Stimulated activated CD8-positive, alpha-beta memory T cell treated with anti-CD3 and anti-CD28 coated beads, Interleukin-7, amount 100 ng/mL, for 4 hours (primary cell): ENCODE measurements at places on chromosomes 5 and 9.

DNA sequence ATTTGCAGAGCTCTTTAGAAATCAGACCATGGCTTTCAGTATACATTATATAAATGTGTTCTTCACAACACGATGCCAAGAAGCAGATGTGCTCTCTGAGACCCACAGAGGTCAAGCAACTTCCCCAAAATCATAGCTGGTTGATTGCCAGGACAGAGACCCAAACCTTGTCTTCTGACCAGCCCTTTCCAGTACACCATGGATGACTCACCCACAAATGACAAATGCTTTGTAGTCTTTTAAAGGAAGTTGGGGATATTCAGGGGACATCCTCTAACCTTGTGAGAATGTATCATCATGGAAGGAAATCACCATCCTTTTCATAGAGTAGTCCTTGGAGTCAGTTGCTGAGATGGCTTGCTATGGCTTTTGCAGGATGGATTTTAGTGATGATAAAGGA is 30.1 kb downstream of the ZNF462 start:
- no peak for DNase-seq

- peak; percentile 24 for DNase-seq
Measured at GRCh38 chr5:115543365-115544042, 1.1 kb downstream of the FEM1C start.

DNA sequence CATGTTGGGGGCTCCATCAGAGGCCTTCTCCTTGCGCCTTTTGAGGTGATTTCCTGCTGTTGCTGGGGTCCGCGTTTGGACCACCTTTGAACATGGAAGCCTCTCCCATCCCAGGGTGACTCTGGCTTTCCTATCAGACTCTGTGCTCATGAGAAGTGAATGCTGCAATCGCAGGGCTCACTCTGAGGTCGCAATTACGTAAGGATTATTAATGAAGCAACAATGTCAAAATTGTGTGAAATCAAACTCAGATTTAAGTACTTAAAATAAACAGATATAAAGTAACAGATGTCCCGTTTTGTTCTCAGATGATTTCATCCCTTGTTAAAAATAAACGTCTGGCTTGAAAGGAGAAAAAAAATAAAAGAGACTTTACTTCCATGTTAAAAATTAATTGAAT is 634.2 kb downstream of the BNC2 start:
- no peak for DNase-seq

DNA sequence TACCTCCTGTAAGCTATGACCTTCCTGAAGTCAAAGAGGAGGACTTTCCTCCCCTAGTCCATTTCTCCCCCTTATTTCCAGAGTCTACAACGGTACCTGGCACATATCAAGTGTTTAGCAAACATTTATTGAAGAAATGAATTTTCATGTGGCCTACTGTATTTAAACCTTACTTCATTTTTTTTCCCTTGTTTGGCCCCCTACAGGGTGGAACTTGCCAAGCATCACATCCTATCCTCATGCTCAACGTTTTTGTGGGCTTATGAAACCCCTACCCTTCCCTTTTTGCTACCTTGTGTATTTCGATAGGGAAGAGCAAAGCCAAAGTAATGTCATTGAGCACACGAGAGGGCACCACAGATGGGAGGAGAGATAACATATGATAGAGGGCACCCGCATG is 1857.8 kb upstream of the WWC1 start:
- DNase-seq: no peak

DNA sequence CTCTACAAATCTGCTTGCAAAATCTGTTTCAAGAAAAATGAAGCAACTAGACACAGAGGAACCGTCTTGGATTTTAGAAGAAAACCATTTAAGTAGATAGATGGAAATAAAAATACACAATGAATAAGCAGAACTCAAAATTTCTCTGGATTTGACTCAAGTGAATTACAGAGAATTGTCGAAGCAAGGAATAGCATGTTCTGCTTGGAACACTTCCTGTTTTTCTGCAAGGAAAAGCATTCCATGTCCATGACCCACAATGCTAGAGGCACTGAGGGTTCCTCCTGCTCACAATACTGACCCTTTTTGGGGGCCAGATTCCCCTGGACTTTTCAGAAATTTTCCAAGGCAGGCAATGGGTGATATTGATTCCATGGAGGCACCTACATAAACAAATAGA is 29.8 kb downstream of the PRUNE2 start:
- DNase-seq: no peak

GRCh38 chr9:131776473-131776872 is 36.6 kb upstream of the RAPGEF1 start:
- no peak for DNase-seq

DNA sequence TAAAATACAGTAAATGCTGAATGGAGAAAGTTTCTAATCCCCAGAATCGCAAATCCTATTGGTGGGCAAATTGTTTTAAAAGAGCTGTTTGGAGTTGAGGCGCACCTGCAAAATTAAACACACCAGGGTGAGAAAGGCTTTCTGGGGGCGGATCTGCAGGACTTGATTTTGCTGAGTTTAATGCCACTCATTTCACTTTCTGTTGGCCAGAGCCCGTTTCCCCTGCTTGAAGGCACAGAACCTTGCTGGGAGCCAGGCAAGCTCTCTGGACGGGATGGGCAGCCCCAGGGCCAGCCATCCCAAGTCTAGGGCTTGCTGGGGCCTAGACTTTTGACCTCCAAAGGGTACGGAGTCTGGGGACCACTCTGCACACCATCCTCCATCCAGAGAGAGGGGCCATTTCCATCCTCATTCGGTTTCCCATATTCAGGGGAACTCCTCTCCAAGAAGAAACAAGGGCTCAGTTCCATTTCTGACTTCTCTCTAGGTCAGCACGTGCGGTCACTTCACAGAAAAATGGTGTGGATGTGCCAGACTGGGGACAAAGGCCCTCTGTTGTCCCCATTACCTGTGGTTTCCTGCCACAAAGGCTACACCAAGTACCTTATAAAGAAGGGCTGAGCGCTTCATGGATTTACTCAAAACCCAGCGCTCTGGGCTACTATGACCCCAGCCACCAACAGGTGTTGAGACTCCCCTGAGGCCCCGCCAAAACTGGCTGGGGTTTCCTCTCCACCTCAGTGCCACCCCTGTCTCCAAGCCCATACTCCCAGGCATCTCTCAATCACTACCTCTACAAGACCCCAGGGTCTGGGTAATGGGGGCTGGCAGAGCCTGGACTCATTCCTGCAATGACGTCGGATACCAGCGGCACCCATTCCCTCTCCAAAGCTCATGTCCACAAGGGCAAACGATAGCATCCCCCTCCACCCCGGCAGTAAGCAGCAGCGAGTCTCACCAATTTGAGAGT is 170.0 kb downstream of the AUH start:
- DNase-seq: no peak

DNA sequence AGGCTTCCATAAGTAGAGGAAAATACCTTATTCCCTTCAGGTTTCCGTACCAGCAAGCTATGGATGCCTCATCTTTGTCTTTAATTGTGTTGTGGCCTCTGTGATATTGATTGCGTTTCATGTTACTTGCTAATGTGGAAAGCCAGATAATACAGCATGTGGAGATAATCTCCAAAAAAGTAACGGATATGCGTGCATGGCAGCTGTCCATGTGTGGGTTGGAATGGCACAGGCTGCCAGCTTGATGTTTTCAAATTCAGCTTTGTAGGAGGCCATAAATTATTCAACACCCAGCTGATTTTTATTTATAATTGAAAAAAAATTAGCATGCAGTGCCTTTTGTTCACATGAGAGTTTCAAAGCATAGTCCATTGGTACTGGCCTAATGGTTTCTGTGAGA is 144.9 kb downstream of the GIN1 start:
- DNase-seq: no peak

- DNase-seq: no peak
Measured at GRCh38 chr5:14143546-14143840, 351 bp downstream of the TRIO start.
